ENCODE measurements at places on chromosomes 4 and X.

DNA sequence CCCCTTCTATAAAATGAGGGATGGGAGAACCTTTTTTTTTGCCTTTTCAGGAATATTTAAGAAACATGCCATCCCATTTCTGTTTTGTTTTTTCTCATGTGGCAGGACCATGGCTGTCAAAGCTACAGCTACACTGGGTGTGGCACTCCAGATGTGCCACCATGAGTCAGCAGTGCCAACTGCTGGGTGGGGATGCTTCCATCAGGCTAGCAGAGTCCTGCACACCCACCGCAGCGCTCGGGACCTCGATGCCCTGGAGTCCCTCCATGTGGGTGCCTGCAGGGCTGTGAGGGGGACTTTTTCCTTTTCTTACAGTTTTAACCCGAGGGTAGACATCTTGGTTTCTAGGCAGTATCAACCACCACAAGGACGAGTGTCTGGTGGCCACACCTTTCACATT, 352.6 kb downstream of the NR3C2 start:
- DNase-seq: no peak

- DNase-seq: no peak
These were observed 70.3 kb downstream of the PPEF2 start for GRCh38 chr4:75831856-75832405.

- DNase-seq: no peak
These were observed 24.1 kb downstream of the SEC31A start for GRCh38 chr4:82866706-82867385.

GRCh38 chrX:34578237-34578636, 78.8 kb downstream of the TMEM47 start:
- peak; percentile 15 for DNase-seq

DNA sequence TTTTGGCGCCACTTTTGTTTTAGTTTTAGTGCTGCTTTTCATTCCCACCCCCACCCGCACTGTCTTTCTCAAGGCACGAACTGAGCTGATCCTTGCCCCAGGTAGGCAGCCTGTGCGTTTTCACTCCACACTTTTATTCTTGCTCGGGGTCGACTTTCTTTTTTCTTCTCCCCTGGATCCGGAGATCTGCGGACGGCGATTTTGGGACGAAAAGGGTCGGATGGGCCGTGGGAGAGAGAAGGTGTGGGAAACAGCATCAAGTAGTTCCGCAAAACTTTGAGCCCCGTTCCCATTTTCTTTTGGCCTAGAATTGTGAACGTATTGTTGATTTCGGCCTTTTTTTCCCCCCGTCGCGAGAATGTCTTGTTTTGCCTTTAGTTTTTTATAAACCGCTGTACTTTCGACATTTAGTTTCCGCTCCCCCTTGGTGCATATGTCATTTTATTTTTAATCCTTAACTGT, 531 bp downstream of the STAG2 start:
- DNase-seq: no peak

DNA sequence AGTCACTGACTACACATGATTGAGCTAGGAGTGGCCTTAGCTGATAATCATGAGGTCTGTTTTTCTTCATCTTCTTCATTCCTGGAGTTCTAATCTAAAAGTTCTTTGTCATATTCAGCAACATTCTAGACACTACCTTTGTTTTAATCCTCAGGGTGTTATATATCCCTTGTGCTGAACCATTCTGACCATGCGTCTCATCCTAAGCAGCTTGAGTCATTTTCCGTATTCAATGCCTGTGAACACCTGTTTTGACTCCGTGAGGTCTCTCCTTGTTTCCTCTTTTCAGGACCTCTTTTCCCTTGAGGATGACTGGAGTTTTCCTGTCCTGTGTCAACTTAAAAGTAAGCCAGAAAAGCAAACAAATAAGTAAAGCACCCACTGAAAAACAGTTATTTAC, 597.9 kb downstream of the GBA3 start:
- no peak for DNase-seq

- DNase-seq: no peak
These were observed 15.0 kb upstream of the XAGE2 start for GRCh38 chrX:52353838-52354237.

GRCh38 chr4:17552427-17552826, 24.6 kb upstream of the LAP3 start:
- no peak for DNase-seq

DNA sequence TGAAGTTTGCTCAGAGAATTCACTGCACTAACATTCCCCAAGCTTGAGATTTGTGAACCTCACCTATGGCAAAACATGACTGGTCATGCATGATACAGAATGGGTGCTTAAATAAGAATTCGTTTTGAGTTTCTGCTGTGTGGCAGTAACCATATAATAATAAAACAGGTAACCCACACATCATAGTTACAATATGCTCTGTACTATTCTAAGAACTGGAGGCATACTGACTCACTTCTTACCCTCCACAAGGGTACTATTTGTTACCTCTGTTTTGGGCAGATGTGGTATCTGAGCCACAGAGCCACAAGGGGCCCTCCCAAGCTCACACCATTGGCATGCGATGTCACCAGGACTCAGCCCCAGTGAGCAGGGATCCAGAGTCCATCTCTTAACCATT, 17.6 kb downstream of the SLC2A9 start:
- DNase-seq: no peak
